ENCODE measurements at places on chromosomes 2 and 18.

DNA sequence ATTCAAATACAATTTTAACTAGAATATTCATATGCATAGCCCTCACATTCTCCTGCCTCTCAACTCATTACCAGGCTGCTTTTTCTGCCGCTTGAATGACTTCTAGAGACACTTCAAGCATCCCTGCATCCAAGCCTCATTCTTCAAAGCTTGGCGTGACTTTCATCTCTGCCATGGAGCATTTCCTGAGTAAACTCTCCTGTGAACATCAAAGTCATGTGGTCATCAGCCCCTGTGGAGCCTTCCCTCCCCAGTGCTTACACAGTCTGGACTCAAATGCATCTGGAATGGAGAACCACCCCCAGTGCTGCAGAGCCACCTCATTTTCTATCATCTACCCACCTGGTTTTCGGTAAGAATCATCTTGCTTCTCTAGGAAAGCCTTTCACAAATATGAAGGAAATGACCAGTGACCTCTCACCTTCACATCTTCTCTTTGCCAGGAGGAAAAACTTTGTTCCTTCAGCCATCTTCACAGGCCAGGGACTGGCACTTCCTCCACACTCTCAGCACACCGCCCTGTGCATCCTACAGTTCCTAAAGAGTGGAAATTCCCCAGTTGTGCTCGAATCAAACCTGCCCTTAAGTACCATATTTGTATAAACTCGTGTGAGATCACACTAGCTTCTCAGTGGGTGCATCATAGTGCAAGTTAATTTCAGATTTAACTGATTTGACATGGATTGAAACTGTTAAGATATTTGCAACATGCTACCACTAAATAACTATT, 116.4 kb downstream of the COL6A3 start:
- no peak for DNase-seq

DNA sequence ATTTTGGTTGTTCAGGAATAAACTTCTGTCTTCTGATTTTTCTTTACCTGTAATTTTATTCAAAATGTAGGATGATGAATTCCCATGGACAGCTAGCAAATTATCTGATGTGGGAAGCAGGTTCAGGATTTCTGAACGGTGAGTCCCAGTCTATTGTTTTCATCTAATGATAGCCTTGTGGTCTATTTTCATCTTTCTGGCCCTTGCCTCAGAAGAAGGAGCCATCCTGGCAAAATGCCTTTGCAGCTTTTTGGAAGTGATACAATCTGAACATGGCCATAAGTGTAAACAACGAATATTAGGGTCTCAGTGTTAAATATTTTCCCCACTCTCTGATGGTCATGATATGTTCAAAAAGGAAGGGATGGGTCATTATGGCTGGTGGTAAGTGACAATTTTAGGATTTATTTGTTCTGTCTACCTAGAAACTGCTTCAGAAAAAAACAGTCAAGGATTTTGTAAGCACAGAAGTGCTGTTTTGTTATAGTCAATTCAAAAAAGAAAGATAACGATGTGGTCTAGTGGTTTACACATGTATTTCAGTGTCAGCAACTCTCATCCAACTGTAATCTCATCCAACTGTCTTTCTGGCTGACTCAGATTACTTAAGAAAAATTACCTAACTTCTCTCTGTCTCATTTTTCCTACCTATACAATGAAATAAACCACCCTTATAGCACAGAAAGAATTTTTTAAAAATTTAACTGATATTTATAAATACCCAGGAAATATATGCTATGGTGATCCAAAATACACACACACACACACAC, 272.6 kb upstream of the ERBB4 start:
- DNase-seq, result no peak

DNA sequence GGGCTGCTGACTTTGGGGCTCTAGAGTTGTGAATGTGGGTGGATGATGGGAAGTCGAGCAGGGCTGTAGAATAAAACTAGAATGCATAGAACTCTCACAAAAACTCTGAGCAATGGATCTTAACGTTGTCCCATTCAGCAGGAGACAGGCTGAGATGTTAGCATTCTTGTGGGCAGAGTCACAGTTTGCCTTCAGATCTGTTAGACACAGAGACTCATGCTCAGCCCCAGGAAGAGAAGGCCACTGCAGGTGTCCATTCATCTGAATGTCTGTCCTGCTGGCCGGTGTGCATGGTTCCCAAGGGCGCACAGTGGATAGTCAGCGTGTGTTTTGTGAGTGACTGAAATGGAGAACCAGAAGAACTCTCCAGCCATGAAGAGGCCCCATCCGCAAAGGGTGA, 111.3 kb downstream of the TSN start:
- DNase-seq, result no peak

DNA sequence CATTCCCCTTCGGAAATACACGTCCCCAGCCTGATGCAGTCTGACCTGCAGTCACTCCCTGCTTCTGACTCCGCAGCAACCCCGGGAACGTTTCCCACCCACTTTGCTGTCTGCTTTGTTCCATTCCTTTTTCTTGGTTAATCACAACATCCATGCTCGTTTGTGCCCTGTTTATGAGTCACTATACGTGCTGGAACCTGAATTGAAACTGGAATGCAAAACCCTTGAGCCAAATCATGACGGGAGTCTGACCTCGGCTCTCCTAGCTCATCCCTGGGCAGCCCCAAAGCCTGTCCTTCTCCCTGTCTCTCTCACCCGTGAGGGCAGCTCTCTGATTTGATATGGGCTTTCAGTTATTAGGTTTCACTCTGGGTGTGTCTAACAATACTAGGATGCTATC, 57.1 kb upstream of the RNF152 start:
- no peak for DNase-seq

- DNase-seq, result no peak
Observed at GRCh38 chr2:95530734-95531133, 46.2 kb upstream of the TRIM43B start.

- DNase-seq, result no peak
Observed at GRCh38 chr2:172446474-172447063, 19.2 kb downstream of the ITGA6 start.

DNA sequence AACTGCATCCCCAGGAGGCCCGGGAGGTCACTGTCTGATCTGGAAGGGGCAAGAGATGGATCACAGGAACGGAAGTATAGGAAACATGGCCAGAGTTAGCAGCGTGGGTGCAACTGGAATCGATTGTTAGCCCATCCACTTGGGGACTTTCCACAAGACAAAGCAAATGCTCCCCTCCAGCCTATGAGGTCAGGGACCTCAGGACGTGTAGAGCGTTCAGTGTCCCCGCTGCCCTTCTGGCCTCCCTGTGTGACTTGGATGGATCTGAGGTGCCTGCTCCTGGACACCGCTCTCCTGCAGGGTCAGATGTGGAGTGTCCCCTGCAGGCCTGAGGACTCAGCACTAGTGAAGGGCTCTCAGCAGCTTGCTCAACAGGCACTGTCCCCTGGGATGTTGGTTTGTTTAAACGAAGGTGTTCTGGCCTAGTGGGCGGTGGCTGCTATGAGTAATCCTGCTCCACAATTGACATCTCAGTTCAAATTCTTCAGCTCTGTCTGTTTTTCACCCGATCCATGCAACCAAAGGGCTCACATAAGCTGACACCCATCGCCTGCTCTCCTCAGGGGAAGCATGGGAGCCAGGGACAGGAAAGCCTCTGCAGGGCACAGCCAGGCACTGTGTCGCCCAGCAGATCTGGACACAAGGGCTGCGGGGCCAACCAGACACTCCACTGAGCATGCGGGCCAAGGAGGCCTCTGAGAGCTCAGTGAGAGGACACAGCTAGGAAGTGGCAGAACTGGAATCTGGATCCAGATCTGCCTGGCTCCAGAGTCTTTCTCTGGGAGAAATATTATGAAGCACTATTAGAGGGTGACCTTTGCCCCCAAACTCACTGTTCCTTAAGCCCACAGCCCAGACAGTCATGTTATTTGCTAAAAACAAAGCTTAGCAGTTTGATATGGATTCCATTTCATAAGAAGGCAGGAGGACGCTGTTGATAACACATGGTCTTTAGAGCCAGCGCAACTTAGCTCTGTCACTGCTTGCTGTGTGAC, 78.5 kb downstream of the RHOB start:
- no peak for DNase-seq

All from activated CD8-positive, alpha-beta memory T cell treated with anti-CD3 and anti-CD28 coated beads, Interleukin-2, amount 50 U/mL, for 4 hours (primary cell).